ENCODE measurements at places on chromosomes 4 and X. TPM values are rescaled to one million over a fixed set of nuclear protein-coding genes. Genes with fewer than 3 reads are reported as not detected.

GRCh38 chrX:26925088-26925487 is 538.1 kb downstream of the PPP4R3C start:
- H3K27ac ChIP-seq: no peak overlapping the region
- no peaks in the 10 kb centered on the region for H3K27me3 ChIP-seq
- H3K4me1 ChIP-seq: no peaks in the 10 kb centered on the region
- DNase-seq: no peak
- H3K4me3 ChIP-seq: no peak overlapping the region

DNA sequence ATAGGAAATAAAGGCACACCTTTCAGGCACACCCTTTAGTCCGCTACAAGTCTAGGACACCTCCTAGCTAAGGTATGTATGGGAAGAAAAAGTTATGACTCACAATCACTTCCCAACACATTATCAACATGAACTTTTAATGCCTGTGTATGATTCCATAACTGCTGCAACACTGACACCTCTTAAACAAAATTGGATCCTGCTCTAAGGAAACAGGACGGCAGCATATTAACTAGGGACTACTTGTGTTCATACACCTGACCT is 2.4 kb upstream of the PPP3CA start:
- H3K4me3 ChIP-seq: no peak overlapping the region
- peaks cover 19% of the 10 kb centered on the region for H3K4me1 ChIP-seq
- no peak for DNase-seq
- no peaks in the 10 kb centered on the region for H3K27me3 ChIP-seq

- H3K4me1 ChIP-seq: no peaks in the 10 kb centered on the region
- H3K36me3 ChIP-seq: no peaks in the 10 kb centered on the region
- peaks cover 5% of the 10 kb centered on the region for H3K27me3 ChIP-seq
- H3K27ac ChIP-seq: no peak overlapping the region
- DNase-seq: no peak
Measured at GRCh38 chr4:65546882-65547416, 123.3 kb downstream of the EPHA5 start.

DNA sequence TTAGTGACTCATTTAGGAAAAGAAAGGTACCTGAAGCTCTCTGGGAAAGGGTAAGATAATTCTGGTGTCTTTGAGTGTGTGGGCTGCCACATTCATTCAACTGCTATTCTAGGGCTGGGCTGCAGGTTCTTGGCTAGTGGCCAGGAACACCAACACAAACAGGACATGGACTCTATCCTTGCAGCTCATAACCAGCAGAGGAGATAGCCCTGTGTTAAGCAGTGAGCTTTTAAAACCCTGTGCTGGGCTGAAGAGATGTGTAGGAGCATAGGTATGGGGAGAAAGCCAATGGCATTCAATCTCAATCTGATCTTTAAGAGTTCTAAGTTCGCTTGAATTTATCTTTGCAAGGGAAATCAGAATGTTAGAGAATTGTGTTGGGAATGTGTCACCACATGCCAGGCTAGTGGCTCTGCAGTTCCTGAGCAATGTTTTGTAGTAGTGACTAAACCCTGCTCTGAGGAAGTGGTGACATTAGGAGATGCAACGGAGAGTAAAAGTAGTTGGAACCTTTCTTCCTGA is 39.2 kb downstream of the SGMS2 start:
- H3K27ac ChIP-seq: no peak overlapping the region
- H3K27me3 ChIP-seq: no peaks in the 10 kb centered on the region
- H3K36me3 ChIP-seq: no peaks in the 10 kb centered on the region
- H3K4me3 ChIP-seq: no peak overlapping the region
- no peak for DNase-seq

GRCh38 chr4:4805887-4806286 is 53.6 kb upstream of the MSX1 start:
- H3K4me3 ChIP-seq: no peak overlapping the region
- no peaks in the 10 kb centered on the region for H3K4me1 ChIP-seq
- DNase-seq: no peak
- H3K27me3 ChIP-seq: no peaks in the 10 kb centered on the region
- H3K36me3 ChIP-seq: no peaks in the 10 kb centered on the region

GRCh38 chr4:10245751-10246150 is 129.2 kb upstream of the WDR1 start:
- H3K36me3 ChIP-seq: no peaks in the 10 kb centered on the region
- no peak for DNase-seq
- no peaks in the 10 kb centered on the region for H3K4me1 ChIP-seq
- no peak overlapping the region for H3K4me3 ChIP-seq
- H3K27me3 ChIP-seq: no peaks in the 10 kb centered on the region

- no peaks in the 10 kb centered on the region for H3K4me1 ChIP-seq
- H3K36me3 ChIP-seq: peaks cover 4% of the 10 kb centered on the region
- no peaks in the 10 kb centered on the region for H3K27me3 ChIP-seq
- no peak overlapping the region for H3K4me3 ChIP-seq
- no peak for DNase-seq
Measured at GRCh38 chr4:153706519-153706918, 22.4 kb downstream of the TLR2 start.

DNA sequence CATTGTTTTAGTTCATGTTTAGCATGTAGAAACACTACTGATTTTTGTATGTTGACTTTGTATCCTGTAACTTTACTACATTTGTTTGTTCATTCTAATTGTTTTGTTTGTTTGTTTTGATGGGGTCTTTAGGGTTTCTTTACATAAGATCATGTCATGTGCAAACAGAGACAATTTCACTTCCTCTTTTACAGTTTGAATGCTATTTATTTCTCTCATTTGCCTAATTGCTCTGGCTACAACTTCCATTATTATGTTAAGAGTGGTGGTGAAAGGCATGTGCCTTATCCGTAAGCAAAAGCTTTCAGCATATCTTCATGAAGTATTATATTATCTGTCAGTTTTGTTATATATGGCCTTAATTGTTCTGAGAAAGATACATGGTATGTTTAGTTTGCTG is 571.1 kb downstream of the PCDH7 start:
- no peaks in the 10 kb centered on the region for H3K36me3 ChIP-seq
- DNase-seq: no peak
- no peak overlapping the region for H3K27ac ChIP-seq
- H3K27me3 ChIP-seq: no peaks in the 10 kb centered on the region
- H3K4me1 ChIP-seq: no peaks in the 10 kb centered on the region

DNA sequence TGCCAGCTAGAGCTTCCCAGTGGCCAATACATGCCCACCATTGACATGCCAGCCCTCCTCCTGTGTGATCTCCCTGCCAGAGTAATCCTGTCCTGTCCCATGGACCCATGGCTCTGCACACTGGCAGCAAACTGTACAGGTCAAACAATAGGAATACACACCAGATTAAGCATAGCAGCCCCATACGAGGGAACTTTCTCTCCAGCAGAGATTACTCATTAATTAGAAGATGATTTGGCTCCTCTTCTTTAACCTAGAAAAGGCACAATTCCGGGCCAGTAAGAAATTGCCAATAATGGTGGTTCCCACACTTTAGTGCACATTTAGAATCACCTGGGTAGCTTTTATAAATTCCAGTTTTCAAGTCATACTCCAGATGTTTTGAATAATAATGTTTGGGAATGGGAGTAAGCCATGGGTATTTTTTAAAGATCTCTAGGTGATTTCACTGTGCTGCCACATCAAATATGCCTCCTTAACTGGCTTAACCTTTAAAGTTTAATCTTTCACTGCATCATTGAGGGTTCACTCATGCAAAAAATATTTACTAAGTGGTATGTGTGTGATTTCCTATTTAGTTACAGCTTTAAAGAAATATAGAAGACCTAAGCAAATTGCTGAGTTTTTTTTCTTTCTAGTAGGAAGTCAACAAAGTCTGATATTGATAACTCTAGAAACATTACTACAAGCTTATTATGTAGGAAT is 277.6 kb upstream of the NWD2 start:
- no peaks in the 10 kb centered on the region for H3K27me3 ChIP-seq
- H3K36me3 ChIP-seq: no peaks in the 10 kb centered on the region
- no peaks in the 10 kb centered on the region for H3K4me1 ChIP-seq
- H3K27ac ChIP-seq: no peak overlapping the region
- no peak overlapping the region for H3K4me3 ChIP-seq

DNA sequence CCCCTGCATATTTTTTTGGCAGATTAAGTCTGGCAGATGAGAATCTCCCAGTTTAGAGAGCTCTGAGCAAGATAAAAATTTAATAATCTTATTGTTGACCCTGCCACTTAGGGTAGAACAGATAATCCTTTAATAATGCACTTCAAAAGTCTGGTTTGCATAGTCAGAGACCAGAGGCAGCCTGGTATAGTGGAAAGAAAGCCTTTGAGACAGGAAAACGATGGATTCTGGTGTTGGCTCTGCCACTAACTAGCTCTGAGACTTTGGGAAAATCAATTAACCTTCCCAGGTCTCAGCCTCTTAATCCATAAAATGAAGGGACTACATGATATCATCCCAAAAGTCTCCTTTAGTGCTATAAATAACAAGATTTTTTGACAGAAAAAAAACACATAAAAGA is 824.5 kb downstream of the STIM2 start:
- DNase-seq: no peak
- H3K27me3 ChIP-seq: no peaks in the 10 kb centered on the region
- H3K27ac ChIP-seq: no peak overlapping the region
- H3K36me3 ChIP-seq: no peaks in the 10 kb centered on the region
- H3K4me3 ChIP-seq: no peak overlapping the region

- H3K36me3 ChIP-seq: no peaks in the 10 kb centered on the region
- DNase-seq: no peak
- no peak overlapping the region for H3K27ac ChIP-seq
- H3K4me3 ChIP-seq: no peak overlapping the region
Measured at GRCh38 chrX:133085785-133086184, 11.1 kb downstream of the USP26 start.

DNA sequence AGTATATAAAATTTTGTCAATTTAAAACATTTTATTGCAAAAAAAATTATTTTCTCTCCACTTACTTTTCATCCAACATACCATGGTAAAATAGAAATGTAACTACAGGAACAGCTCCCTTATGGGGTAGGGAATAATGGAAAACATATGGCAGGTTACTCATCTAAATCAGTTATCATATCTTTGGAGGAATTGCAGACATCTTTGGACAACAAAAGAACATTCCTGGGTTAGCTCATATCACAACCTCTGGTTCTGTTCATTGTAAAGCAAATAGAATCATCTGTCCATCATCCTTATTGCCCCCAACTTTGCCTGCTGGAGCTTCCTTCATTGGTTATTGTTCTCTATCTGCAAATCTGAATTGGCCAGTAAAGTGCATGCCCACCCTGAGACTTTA is 387.5 kb upstream of the GRID2 start:
- H3K27me3 ChIP-seq: no peaks in the 10 kb centered on the region
- H3K27ac ChIP-seq: no peak overlapping the region
- H3K36me3 ChIP-seq: no peaks in the 10 kb centered on the region
- no peaks in the 10 kb centered on the region for H3K4me1 ChIP-seq
- DNase-seq: no peak
- no peak overlapping the region for H3K4me3 ChIP-seq

DNA sequence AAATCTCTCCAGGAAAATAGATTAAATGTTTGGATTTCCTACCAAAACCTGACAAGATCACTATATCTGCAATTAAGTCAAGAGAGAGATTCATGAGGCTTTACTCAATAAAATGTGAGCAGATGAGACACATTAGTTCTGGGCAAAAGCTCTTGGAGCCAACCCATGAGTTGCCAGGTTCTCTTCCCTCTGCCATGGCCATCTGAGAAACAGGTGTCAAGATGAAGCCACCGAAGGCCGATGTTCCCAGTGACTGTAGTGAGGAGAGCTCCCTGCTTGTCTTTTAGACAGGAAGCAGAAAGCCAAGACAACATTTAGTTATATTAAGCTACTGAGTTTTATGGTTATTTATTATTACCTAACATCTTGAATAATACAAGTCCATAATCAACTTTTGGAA is 1068.7 kb downstream of the STPG2 start:
- H3K27me3 ChIP-seq: no peaks in the 10 kb centered on the region
- no peak overlapping the region for H3K27ac ChIP-seq
- H3K4me1 ChIP-seq: no peaks in the 10 kb centered on the region
- H3K36me3 ChIP-seq: no peaks in the 10 kb centered on the region

DNA sequence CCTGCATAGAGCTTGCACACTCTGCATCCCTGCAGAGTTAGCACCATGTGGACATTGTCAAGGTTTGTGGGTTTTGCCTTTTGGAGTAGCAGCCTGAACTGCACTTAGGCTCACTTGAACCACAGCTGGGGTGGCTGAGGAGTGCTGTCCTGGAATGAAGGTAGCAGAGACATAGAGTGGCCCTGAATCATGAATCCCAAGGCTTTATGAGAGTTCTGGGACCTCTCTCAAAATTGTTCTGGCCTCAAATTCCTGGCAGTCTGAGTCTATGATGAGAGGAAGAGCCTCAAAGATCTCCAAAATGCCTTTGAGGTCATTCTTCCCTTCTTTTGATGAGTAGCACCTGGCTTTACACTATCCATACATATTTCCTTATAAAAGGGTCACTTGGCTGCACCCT is 37.1 kb upstream of the ADH1C start:
- DNase-seq: no peak
- no peak overlapping the region for H3K4me3 ChIP-seq
- H3K27ac ChIP-seq: peak overlapping the region; percentile 90
- no peaks in the 10 kb centered on the region for H3K27me3 ChIP-seq
- peaks cover 13% of the 10 kb centered on the region for H3K4me1 ChIP-seq

DNA sequence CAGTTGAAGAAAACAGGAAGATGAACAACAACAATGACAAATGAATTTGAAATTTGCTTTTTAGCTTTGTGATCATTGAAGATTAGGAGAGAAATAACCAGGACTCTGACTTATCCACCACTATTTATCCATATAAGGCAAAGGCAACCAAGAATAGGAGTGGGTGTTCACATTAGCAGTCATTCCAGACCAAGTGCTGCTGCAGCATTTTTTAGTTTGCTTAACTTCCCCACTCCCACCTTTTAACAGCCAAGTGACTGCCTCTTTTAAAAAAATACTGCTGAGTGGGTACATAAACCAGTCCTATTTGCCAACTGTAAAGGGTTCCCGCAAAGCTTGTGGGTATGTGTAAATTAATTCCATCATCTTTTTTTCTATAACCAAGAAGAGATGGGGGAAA is 230.9 kb downstream of the IQCM start:
- no peak overlapping the region for H3K4me3 ChIP-seq
- no peaks in the 10 kb centered on the region for H3K27me3 ChIP-seq
- no peaks in the 10 kb centered on the region for H3K36me3 ChIP-seq
- no peak for DNase-seq
- no peak overlapping the region for H3K27ac ChIP-seq
- no peaks in the 10 kb centered on the region for H3K4me1 ChIP-seq

GRCh38 chr4:83178029-83178428 is 63.5 kb upstream of the PLAC8 start:
- no peak overlapping the region for H3K4me3 ChIP-seq
- no peaks in the 10 kb centered on the region for H3K4me1 ChIP-seq
- H3K27me3 ChIP-seq: no peaks in the 10 kb centered on the region
- no peak for DNase-seq
- H3K36me3 ChIP-seq: no peaks in the 10 kb centered on the region
- H3K27ac ChIP-seq: no peak overlapping the region

- H3K4me1 ChIP-seq: no peaks in the 10 kb centered on the region
- no peaks in the 10 kb centered on the region for H3K36me3 ChIP-seq
- H3K4me3 ChIP-seq: no peak overlapping the region
- DNase-seq: no peak
- no peaks in the 10 kb centered on the region for H3K27me3 ChIP-seq
Measured at GRCh38 chr4:62398318-62398717, 1198.2 kb downstream of the ADGRL3 start.

DRD5 gene
- total RNA-seq: not detected

PDGFC gene
- 32.8 TPM for total RNA-seq

SPANXB1 gene
- total RNA-seq: not detected

PLAC8 gene
- not detected for total RNA-seq

PDHA2 gene
- total RNA-seq: not detected

CFP gene
- 18.9 TPM for total RNA-seq

ELF2 gene
- total RNA-seq: 80.6 TPM

GLOD5 gene
- not detected for total RNA-seq

EPGN gene
- not detected for total RNA-seq

TRAM1L1 gene
- 0.78 TPM for total RNA-seq

C4orf36 gene
- total RNA-seq: not detected

TLR2 gene
- 77.7 TPM for total RNA-seq

Measured in thoracic aorta (tissue), 2 donors.